Smooth muscle cell of bladder (primary cell): ENCODE measurements at places on chromosomes 12 and 14. TPM values are rescaled to one million over a fixed set of nuclear protein-coding genes. Genes with fewer than 3 reads are reported as not detected.

Gene SLC6A15
- 16.8 and 17.6 TPM in 2 replicates for total RNA-seq

Gene POTEM
- total RNA-seq, result not detected in 2 replicates

Gene AQP2
- not detected in 2 replicates for total RNA-seq

Gene GLS2
- 0.09 TPM in 1 of 2 replicates, not detected in the other for total RNA-seq

Gene TRIAP1
- total RNA-seq, result 17.9 and 26.0 TPM in 2 replicates

Gene TOMM20L
- not detected in 2 replicates for total RNA-seq

Gene PLEKHG7
- total RNA-seq, result not detected in 2 replicates

Gene PMCH
- total RNA-seq, result not detected in 2 replicates

Gene PPFIBP1
- total RNA-seq, result 55.5 and 92.5 TPM in 2 replicates

Gene HNF1A
- 0.09 TPM in 1 of 2 replicates, not detected in the other for total RNA-seq

Gene EPS8
- total RNA-seq, result 87.8 and 93.8 TPM in 2 replicates

Gene PROX2
- total RNA-seq, result not detected in 2 replicates
